GM13976 (cell line): ENCODE measurements at places on chromosomes 16 and 17.

GRCh38 chr17:8420041-8420934, 15.4 kb upstream of the NDEL1 start:
- no peak for DNase-seq

DNA sequence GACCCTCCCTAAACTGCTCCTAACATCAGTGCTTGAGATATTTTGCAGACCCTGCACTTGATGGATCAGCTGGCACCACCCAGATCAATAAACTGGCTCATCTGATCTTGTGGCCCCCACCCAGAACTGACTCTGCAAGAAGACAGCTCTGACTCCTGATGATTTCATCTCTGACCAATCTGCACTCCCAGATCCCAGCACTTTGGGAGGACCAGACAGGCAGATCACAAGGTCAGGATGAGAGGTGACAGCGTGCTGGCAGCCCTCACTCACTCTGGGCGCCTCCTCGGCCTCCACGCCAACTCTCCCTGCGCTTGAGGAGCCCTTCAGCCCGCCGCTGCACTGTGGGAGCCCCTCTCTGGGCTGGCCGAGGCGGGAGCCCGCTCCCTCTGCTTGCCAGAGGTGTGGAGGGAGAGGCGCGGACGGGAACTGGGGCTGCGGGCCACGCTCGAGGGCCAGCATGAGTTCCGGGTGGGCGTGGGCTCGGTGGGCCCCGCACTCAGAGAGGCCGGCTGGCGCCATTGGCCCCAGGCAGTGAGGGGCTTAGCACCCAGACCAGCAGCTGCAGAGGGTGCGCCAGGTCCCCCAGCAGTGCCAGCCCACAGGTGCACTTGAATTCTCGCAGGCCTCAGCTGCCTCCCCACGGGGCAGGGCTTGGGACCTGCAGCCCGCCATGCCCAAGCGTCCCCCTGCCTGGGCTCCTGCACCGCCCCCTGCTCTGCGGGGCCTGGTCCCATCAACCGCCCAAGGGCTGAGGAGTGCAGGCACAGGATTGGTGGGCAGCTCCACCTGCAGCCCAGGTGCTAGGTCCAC, 2.4 kb upstream of the C16orf54 start:
- no peak for DNase-seq

DNA sequence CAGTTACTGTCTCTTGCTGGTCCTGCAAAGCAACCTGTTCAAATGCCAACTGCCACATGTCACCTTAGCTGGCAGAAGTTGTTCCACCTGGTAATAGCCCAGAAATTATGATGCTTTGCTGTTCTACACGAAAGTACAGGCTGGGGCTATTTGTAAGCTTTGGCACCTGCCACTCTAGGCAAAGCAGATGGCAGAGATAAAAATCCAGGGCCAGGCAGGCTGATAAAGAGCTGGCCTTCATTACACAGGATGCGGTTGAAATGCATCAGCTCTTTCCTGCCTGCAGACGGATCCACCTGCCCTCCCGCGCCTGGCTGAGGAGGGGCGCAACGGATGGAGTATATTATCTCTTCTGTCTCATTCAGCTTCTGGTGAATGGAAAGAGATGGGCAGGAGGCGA, 29.3 kb upstream of the KDM8 start:
- DNase-seq: no peak

DNA sequence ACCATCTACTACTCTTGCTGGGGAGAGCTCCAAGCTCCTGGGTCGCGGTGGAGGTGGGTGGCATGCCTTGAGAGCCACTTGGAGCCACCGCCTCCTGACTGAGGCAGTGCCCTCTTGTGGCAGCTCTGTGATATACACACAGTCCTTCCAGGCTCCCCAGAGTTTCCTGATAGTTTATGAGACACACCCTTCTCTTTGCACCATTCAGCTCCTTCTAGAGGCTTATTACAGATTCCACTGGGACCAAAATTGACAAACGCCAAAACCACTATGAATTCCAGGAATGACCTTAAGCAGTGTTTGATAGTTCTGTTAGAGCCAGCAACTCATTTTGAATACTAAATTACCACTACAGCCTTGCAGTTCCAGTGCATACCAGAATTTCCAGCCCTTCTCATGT, 170.1 kb upstream of the CDH13 start:
- peak; percentile 68 for DNase-seq

DNA sequence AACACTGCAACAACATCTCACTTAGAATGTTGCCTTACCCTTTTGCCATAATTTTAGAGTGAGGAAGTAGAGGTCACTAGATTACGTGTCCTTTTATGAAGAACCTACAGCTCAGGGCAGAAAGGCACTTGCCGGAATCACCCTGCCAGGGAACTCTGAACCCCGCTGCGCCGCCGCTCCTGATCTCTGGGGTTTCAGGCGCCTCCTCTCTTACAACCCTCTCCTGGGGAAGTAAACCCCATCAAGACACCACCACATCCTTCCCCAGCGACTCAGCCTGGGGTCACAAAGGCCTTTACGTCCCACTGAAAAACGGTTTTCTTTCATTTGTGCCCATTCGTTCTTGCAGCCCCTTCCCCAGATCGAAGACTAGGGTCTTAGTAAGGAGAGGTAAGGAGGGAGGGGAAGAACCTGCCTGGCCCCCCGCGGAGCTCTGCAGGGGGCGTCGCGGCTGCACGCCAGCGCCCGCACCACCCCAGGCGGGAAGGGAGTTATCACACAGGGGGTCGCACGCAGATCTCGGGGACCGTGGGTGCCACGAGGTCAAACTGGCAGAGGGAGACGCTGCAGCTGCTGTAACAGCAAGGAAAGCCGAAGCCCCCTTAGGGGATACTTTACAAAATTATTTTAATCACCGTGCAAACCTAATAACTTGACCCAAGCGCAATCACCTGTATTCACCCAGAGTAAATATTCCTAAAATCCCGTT, 1.0 kb upstream of the HLF start:
- DNase-seq: no peak

DNA sequence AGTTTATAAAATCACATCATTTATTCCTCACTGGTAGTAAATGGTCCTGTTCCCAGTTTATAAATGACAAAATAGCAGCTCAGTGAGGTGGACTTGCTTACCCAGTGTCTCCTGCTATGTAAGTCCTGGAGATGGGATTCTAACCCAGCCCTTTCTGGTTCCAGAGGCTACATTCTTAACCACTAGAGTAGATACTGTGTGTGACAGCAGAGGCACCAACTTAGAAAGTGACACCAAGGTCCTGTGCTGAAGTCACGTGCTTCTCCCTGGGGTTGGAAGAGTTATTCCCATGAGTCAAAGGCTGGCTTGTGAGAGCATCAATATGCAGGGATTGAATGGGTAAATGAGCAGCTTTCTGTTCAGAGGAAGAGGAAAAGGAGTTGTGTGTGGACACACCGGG, 167.3 kb upstream of the IRX3 start:
- no peak for DNase-seq

DNA sequence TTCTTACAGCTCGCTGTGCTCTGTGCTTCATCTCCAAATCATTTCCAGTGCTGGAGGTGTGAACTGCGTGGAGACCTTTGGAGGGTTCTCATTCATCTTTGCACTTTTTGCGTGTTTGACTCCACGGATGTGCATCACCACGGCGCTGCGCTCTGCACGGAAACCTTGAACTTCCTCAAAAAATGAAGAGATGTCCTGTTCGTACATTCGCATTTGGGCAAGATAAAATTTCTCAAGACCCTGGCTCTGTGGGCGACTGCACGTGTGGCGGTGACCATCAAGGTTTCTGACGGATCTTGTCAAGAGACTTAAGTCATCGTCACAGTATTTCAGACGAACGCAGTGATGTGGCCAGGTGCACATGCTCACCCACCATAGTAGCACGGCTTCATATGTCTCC, 10.3 kb upstream of the PVALEF start:
- no peak for DNase-seq

DNA sequence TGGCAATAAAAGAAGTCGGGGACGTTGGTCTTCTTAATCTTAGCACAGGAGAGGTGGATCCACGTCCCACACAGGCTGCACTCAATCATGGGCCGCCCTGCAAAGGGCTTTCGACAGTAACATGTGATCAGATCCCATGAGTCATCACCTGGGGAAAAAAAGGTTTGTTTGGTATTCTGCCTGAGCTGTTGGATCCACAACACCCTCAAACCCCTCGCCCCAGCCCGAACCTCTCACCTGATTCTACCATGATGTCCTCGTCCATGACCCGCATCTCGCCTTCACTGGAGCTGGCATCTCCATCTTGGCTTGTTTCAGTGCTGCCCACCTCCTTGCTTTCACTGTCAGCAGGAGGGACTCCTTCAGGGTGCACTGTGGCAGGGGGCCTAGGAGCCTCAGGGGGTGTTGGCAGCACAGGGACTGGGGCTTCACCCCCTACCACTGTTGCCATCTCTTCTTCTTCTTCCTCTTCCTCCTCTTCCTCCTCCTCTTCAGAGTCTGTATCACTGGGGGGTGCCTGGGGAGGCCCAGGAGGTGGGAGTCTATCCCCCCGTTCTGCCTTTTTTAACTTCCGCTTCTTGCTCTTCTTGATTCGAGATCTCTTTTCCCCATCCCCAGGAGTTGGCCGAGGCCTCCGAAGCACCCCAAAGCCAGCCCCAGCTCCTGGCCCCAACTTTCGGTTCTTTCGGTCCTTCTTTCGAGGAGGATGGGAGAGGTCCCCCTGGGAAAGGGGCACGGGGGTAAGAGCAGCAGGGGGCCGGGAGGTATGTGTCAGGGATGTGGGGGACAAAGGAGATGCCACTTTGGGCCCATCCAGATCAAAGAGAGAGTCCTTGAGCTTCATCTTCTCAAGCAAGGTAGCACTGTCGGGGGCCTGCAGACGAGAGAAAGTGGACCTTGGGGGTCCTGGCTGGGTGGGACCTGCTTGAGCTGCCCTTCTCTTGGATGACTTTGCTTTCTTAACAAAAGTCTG, 1.7 kb upstream of the DVL2 start:
- no peak for DNase-seq

- DNase-seq: no peak
Observed at GRCh38 chr17:28622186-28622585, 8.2 kb upstream of the RSKR start.

GRCh38 chr17:9522074-9522473, 53.5 kb downstream of the STX8 start:
- peak; percentile 56 for DNase-seq

- no peak for DNase-seq
Observed at GRCh38 chr16:89864527-89864820, 8.9 kb upstream of the TCF25 start.

- DNase-seq: no peak
Observed at GRCh38 chr17:37109106-37109505, 160.4 kb downstream of the AATF start.

- DNase-seq: no peak
Observed at GRCh38 chr17:7838090-7839075, 4.4 kb downstream of the KDM6B start.

DNA sequence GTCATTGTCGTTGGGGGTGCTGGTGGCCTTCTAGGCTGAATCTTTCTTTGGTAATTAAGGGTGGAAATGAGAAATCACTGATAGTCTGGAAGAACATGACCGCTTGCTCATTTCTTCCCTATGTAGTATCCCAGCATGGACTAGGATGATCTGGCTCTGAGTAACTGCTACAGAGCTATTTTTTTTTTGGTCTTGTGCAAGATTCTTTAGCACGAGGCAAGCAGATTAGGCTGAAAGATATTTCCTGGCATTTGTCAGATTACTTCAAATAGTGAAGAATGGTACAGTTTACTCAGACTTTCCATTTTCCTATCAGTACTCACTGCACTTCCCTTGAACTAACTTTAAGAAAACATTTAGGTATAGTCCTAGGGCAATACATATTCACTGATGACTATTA, 89.0 kb downstream of the SYCE1L start:
- DNase-seq: no peak

DNA sequence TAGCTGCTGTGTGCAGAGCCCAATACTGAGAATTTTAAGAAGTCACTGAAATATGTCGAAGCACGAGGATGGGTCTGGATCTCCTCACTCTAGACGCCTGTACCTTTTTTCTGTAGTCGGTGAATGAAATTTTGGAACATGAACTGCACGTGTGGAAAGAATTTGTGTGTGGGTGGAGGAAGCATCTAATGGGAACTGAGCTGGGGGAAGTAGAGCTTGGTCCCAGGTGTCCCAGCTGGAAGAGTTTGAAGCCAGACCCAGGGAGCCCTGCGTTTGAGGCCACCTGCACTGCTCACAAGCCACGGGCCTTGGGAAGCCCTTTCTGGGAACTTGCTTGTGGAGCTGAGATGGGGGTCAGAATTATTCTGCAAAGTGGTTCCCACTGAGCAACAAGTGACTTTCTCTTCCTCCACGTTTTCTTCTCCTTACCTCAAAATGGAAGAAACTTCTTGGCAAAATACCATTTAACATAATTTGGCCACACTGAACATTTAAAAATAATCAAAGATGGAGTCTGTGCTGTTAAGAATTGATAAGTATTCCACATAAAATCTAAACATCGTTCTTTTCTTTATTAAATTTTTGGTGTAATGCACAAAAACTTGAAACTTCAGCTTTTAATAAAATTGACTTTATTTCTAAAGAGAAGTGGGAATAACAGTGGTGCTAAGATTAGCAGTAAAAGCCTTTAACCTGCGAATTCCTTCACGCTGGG, 163.8 kb downstream of the PRKCA start:
- DNase-seq: no peak

- no peak for DNase-seq
Observed at GRCh38 chr17:21014498-21014897, 28.3 kb downstream of the USP22 start.

GRCh38 chr17:16428098-16428882, 12.9 kb downstream of the TRPV2 start:
- no peak for DNase-seq

DNA sequence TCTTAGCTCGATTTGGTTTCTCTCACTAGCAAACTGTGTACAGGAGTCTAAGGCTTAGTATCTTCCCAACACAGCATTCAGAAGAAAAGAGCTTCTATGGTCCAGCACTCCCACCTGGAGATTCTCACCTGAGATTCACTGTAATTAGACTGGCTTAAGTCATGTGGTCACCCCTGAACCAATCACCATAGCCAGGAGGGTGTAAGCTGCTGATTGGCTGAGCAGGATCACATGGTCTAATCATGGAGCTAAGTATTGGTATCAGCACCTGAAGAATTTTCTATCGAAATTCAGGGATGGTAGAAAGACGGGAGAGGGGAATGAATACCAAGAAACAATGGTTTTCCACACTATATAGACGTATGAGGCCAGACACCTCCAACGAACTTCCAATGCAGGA, 359.8 kb upstream of the ERCC4 start:
- no peak for DNase-seq

GRCh38 chr17:78379131-78379491, 662 bp downstream of the PGS1 start:
- DNase-seq: no peak

- DNase-seq: no peak
Observed at GRCh38 chr17:29113334-29113733, 66.9 kb downstream of the MYO18A start.

- DNase-seq: no peak
Observed at GRCh38 chr17:64223283-64223682, 39.8 kb downstream of the TEX2 start.

GRCh38 chr16:49547448-49547847, 173.8 kb downstream of the C16orf78 start:
- DNase-seq: no peak
